HFFc6 (cell line): ENCODE measurements at places on chromosomes 5 and 9. TPM values are rescaled to one million over a fixed set of nuclear protein-coding genes. Genes with fewer than 3 reads are reported as not detected.
A peak's percentile ranks its signal among the peaks of the same experiment; 100 is the strongest.

DNA sequence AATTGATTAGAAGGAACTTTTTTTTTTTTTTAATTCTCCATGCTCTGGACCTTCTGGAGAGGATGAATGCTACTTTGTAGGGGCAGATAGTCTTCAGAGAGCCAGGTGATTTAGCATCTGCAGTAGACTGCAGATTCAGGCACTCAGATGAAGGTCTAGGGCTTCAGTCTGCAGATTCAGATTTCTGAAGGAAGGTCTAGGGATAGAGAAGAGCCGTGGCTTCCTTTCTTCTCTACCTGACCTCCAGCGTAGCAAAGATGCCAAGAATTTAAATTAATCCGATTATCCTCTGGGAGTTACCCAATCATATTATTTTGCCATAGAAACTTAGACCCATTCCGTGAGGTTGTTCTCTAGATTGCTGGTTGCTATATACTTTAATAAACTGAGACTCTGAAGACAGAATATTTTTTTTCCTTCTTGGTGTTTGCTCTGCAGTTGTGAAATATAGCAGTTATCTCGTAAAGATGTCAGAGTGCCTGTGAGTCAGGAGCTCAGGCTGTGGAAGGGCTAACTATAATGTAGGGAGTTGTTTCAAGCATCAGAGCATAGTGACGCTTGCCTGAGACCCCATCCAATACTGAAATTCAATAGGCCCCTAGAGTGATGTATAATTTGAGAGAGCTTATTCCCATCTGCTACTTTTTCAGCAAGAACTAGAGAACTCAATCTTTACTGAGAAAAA is 132.7 kb upstream of the SLC12A2 start:
- H3K4me3 ChIP-seq: no peak overlapping the region
- H3K27me3 ChIP-seq: no peaks in the 10 kb centered on the region; the same call in 1 of the 2 replicates
- no peaks in the 10 kb centered on the region for H3K4me1 ChIP-seq
- no peak overlapping the region for H3K27ac ChIP-seq
- DNase-seq: peak; percentile 9

DNA sequence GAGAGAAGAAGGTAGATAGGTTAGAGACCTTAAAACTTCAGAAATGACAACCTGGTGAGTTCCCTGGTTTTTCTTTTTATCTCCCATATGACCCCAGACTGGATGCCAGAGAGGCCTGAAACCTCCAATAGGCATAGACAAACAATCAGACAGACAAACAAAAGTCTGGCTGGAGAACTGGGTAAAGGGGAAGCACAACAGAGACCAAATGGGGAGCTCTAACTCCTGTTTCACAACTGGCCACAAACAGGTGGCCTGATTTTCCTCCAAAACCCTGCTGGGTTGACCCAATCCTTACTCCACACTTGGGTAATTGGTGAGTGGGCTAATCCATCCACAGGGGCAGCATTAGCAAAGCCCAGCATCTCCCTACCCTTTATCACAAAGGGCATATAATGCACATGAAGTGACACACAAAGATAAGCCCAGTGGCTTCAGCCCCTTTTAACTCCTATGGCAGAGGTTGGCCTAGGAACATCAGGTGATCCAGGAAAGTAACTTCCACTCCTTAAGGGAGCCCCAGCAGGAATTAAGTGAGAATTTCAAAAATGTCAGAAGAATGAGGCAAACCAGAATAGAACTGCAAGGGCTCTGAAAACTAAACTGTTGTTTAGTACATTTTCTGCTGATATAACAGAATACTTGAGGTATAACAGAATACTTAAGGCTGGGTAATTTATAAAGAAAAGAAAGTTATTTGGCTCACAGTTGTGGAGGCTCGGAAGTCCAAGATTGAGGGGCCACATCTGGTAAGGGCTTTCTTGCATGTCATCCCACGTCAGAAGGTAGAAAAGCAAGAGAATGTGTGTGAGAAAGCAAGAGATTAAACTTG is 60.9 kb upstream of the ROR2 start:
- no peak overlapping the region for H3K4me3 ChIP-seq
- H3K27ac ChIP-seq: no peak overlapping the region
- H3K27me3 ChIP-seq: no peaks in the 10 kb centered on the region; the same call in none of the 2 replicates
- H3K36me3 ChIP-seq: no peaks in the 10 kb centered on the region

DNA sequence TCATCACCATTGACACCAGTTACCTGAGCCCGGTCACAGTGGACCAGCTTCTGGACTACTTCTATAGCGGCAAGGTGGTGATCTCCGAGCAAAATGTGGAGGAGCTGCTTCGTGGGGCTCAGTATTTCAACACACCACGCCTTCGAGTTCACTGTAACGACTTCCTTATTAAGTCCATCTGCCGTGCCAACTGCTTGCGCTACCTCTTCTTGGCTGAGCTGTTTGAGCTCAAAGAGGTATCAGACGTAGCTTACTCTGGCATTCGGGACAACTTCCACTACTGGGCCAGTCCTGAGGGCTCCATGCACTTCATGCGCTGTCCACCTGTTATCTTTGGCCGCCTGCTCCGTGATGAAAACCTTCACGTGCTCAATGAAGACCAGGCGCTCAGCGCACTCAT is 520 bp downstream of the CCIN start:
- no peak overlapping the region for H3K27ac ChIP-seq
- H3K4me1 ChIP-seq: peaks cover 22% of the 10 kb centered on the region
- H3K36me3 ChIP-seq: peaks cover 10% of the 10 kb centered on the region
- no peak for DNase-seq

GRCh38 chr9:126307322-126308061 is 19.1 kb upstream of the MVB12B start:
- DNase-seq: no peak
- H3K4me1 ChIP-seq: no peaks in the 10 kb centered on the region
- H3K27me3 ChIP-seq: peaks cover 30% of the 10 kb centered on the region
- H3K27ac ChIP-seq: no peak overlapping the region
- H3K36me3 ChIP-seq: no peaks in the 10 kb centered on the region
- H3K4me3 ChIP-seq: no peak overlapping the region

GRCh38 chr5:164376843-164377242 is 871.4 kb downstream of the MAT2B start:
- H3K36me3 ChIP-seq: no peaks in the 10 kb centered on the region
- no peaks in the 10 kb centered on the region for H3K4me1 ChIP-seq
- no peak overlapping the region for H3K27ac ChIP-seq
- H3K4me3 ChIP-seq: no peak overlapping the region
- no peaks in the 10 kb centered on the region for H3K27me3 ChIP-seq

DNA sequence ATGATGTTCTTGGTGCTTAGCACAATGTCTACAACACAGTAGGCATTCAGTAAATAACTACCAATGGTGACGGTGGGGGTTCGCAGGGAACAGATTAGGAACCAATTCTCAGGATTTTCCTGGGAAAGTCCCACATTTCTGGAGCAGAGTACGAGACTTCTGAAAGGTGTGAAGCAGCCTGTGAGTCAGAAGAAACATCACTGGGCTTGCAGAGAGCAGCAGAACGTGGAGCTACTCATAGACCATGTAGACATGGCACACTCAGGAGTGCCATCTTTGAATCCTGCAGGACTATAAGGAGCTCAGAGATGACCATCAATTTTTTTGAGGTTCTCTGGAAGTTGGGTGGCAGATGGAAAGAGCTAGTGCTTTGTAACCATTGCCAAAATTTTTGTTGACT is 106.6 kb upstream of the ANKRD55 start:
- peaks cover 7% of the 10 kb centered on the region for H3K27me3 ChIP-seq
- H3K4me1 ChIP-seq: no peaks in the 10 kb centered on the region
- peaks cover 5% of the 10 kb centered on the region for H3K36me3 ChIP-seq
- no peak overlapping the region for H3K27ac ChIP-seq
- no peak for DNase-seq
- H3K4me3 ChIP-seq: no peak overlapping the region

DNA sequence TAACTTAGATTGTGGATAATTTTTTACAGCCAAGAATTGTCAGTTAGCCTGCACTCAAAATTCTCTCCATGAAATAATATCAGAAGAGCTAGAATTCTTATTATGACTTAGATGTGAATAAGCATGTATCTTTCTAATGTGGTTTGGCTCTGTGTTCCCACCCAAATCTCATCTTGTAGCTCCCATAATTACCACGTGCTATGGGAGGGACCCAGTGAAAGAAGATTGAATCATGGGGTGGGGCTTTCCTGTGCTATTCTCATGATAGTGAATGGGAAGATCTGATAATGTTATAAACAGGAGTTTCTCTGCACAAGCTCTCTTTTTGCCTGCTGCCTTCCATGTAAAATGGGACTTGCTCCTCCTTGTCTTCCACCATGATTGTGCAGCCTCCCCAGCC is 176.8 kb downstream of the MAT2B start:
- H3K4me3 ChIP-seq: no peak overlapping the region
- H3K4me1 ChIP-seq: no peaks in the 10 kb centered on the region
- no peak overlapping the region for H3K27ac ChIP-seq
- DNase-seq: no peak

DNA sequence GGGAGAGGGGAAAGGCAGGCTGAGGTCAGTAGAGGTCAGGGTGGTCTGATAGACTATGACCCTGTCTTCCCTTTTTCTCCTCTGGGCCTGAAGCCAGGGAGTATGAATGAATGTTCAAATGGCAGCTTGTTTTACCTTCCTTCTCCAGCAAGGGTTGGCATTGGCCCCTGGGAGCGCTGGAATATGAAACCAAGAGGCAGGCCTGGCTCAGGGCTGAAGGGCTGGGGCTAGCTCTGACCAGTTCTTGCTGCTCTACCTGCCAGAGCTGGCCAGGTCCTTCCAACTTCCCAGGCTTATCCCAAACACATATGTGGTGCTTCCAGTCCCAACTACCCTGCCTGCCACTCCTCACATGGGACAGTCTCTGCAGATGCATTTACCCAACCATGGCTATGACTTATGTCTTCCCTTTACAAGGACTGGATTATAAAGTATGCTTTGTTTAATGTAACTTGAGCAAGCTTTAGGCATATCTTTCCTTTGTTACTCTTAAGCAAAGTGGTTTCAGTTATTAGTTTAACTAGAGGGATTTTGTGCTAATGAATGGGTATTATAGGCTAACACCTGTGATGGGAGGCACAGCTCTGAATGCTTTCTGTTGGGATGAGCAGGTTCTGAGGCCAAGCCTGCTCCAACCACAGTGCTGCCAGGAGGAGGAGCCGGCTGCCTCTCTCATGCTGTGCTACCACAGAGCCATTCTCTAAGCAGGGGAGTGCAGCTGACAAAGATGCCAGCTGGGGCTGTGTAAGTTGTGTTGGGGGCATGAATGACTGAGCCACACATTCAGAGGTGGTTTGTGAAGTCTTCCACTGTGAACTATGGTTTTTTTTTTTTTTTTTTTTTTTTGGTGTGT is 6.1 kb downstream of the CCNI2 start:
- no peaks in the 10 kb centered on the region for H3K4me1 ChIP-seq
- no peak overlapping the region for H3K4me3 ChIP-seq
- no peak overlapping the region for H3K27ac ChIP-seq
- peaks cover 13% of the 10 kb centered on the region for H3K27me3 ChIP-seq

The IL33 gene
- total RNA-seq: 0.35 TPM in 1 of 3 replicates, not detected in the others

The CER1 gene
- not detected in 2 replicates for total RNA-seq
